ENCODE measurements at places on chromosomes 5 and 9. TPM values are rescaled to one million over a fixed set of nuclear protein-coding genes. Genes with fewer than 3 reads are reported as not detected.

Gene EFNA5
- total RNA-seq: 11.8 TPM

Gene CD180
- total RNA-seq: 1.6 TPM

Gene OR1Q1
- total RNA-seq: not detected

DNA sequence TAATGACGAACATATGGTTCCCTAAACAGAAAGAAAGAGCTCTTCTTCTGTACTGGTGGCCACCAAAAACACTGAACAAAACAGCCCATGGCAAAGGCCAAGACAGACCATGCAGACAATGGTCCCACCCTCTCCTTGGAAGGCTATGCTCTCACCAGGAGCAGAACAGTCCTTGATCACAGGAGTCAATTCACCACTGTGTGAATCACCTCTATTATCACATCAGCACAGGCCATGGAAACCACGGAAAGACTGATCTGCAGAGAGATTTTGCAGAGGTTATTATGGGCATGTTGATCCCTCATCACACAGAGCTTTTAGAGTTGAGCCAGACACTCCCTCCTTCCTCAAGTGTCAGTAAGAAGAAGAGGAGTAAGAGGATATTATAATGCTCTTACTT lies 134.0 kb upstream of the RASEF start:
- H3K36me3 ChIP-seq: no peaks in the 10 kb centered on the region
- no peak overlapping the region for H3K27ac ChIP-seq
- no peaks in the 10 kb centered on the region for H3K27me3 ChIP-seq
- DNase-seq: no peak
- no peak overlapping the region for H3K4me3 ChIP-seq

GRCh38 chr9:128995791-128996190 lies 32.3 kb downstream of the SH3GLB2 start:
- H3K4me3 ChIP-seq: no peak overlapping the region
- peaks cover 28% of the 10 kb centered on the region for H3K36me3 ChIP-seq
- no peaks in the 10 kb centered on the region for H3K4me1 ChIP-seq
- no peaks in the 10 kb centered on the region for H3K27me3 ChIP-seq

GRCh38 chr9:136228107-136228875 lies 17.3 kb downstream of the QSOX2 start:
- no peaks in the 10 kb centered on the region for H3K36me3 ChIP-seq
- no peak overlapping the region for H3K27ac ChIP-seq
- no peaks in the 10 kb centered on the region for H3K4me1 ChIP-seq
- H3K27me3 ChIP-seq: no peaks in the 10 kb centered on the region

GRCh38 chr5:139668064-139668880 lies 20.1 kb downstream of the CXXC5 start:
- H3K27me3 ChIP-seq: no peaks in the 10 kb centered on the region
- H3K36me3 ChIP-seq: no peaks in the 10 kb centered on the region
- peak overlapping the region; percentile 93 for H3K27ac ChIP-seq
- no peaks in the 10 kb centered on the region for H3K4me1 ChIP-seq
- DNase-seq: no peak

DNA sequence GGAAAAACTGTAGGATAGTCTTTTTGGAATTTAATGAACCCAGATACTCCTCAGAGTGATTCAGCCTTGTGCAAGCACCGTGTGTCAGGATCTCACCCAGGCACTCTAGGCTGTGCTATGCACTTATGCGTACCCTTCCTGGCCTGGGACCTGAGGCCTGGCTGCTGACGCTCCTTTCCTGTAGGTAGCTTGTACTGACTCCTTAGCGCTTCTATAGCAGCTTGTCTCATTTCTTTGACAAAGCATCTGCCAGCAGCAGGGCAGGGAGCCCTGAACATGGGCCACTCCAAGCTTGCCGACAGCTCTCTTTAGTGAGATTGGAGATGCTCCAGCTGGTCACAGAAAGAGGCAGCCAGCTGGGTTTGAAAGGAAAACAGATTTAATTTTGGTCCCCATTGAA lies 147.3 kb downstream of the SGCD start:
- no peak overlapping the region for H3K4me3 ChIP-seq
- peak; percentile 46 for DNase-seq
- H3K27ac ChIP-seq: no peak overlapping the region
- no peaks in the 10 kb centered on the region for H3K4me1 ChIP-seq

GRCh38 chr9:20480249-20480648 lies 142.1 kb downstream of the MLLT3 start:
- H3K36me3 ChIP-seq: no peaks in the 10 kb centered on the region
- H3K4me1 ChIP-seq: no peaks in the 10 kb centered on the region
- no peak overlapping the region for H3K4me3 ChIP-seq
- DNase-seq: no peak
- no peaks in the 10 kb centered on the region for H3K27me3 ChIP-seq
- no peak overlapping the region for H3K27ac ChIP-seq

GRCh38 chr5:146006470-146007190 lies 70.3 kb downstream of the SH3RF2 start:
- H3K36me3 ChIP-seq: no peaks in the 10 kb centered on the region
- no peaks in the 10 kb centered on the region for H3K4me1 ChIP-seq
- peak overlapping the region; percentile 28 for H3K27ac ChIP-seq
- DNase-seq: no peak

- H3K4me3 ChIP-seq: no peak overlapping the region
- no peaks in the 10 kb centered on the region for H3K36me3 ChIP-seq
- H3K4me1 ChIP-seq: peaks cover 3% of the 10 kb centered on the region
- no peaks in the 10 kb centered on the region for H3K27me3 ChIP-seq
Measured at GRCh38 chr5:43150748-43151147, 30.0 kb downstream of the ZNF131 start.

GRCh38 chr5:138635265-138635664 lies 60.1 kb upstream of the HSPA9 start:
- no peak overlapping the region for H3K27ac ChIP-seq
- no peaks in the 10 kb centered on the region for H3K36me3 ChIP-seq
- no peak for DNase-seq
- no peak overlapping the region for H3K4me3 ChIP-seq
- H3K27me3 ChIP-seq: no peaks in the 10 kb centered on the region

DNA sequence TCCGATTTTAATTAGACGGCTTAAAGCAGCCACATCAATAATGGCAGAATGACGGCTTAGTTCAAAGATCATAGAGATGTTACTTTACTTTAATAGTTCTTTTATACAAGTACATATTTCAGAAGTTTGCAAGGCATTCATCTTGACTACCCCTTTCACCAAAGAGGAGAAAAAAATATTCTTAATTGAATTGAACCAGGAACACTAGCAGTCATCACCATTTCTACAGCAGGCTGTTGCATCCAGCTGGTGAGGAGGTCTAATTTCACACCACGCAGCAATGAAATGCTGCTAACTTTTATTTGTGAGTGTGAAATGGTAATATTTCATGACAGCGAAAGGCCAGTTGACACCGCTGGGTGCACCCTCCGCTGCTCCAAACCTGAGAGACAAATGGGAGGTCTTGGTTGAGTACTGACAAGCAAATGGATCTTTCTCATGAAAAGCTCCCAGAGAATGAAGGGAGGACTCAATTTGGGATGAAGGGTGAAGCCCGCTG lies 322.2 kb downstream of the GLIS3 start:
- no peaks in the 10 kb centered on the region for H3K27me3 ChIP-seq
- no peaks in the 10 kb centered on the region for H3K4me1 ChIP-seq
- no peaks in the 10 kb centered on the region for H3K36me3 ChIP-seq
- H3K4me3 ChIP-seq: no peak overlapping the region
- DNase-seq: no peak

All from aorta (tissue), 5 donors.